NK-92 treated with Interleukin-12 subunit alpha and Interleukin-12 subunit beta, amount 100 ng/mL, for 24 hours (cell line): ENCODE measurements at places on chromosomes 12 and 14.
A peak's percentile ranks its signal among the peaks of the same experiment; 100 is the strongest.

DNA sequence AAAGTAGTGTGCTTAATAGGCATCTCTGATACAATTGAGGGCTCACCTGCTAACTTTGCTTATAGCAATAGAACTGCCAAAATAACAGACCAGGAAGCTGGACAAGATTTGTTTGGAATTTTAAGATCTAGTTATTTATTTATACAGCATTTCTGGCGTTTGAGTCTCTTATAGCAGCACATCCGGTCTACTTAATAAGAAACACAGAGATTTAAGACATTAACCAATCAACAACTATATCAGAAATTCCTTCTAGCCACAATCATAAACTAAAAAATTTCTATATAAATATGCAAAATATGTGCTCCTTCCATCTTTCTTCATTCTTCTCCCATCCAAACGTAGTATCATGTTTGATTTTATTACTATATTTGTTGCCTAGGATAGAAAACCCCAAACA lies 2.6 kb downstream of the RTN1 start:
- no peak for DNase-seq

GRCh38 chr12:132530447-132530846 lies 40.5 kb downstream of the FBRSL1 start:
- DNase-seq, result no peak

- DNase-seq, result no peak
These were observed 414 bp upstream of the CDK17 start for GRCh38 chr12:96400631-96401075.

DNA sequence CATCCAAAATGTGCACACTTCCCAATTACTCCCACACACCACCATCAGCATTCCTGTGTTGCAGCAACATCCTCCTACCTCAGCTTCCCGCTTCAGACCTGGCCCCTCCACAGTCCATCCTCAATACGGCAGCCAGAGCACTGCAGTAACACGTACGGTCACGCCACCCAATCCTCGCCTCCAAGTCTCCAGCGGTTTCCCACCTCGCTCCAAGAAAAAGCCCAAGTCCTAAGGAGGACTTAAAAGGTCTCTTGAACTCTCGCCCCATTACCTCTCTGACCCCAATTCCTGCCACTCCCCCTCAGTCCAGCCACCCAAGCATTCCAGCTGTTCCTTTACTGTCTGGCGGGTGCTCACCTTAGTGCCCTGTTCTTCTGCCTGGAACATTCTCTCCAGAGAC lies 12.0 kb downstream of the FBXO21 start:
- DNase-seq, result no peak

- DNase-seq, result peak; percentile 46
These were observed 9.1 kb downstream of the GNG2 start for GRCh38 chr14:51869411-51870100.

GRCh38 chr12:81542065-81543010 lies 216.8 kb downstream of the PPFIA2 start:
- no peak for DNase-seq

DNA sequence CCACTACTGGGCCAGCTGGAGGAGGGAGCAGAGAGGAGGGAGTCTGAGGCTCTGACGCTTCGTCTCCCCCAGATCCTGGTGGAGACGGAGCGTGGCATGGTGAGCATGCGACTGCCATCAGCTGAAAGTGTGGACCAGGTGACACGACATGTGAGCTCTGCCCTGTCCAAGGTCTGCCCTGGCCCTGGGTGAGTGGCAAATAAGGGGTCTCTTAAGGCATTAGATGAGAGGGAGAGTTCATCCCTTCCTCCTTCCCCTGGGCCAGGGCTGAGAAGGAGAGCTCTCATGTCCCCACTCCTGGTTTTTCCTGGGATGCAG lies 2.5 kb downstream of the CARMIL3 start:
- no peak for DNase-seq

GRCh38 chr12:19847294-19848059 lies 408.2 kb downstream of the AEBP2 start:
- no peak for DNase-seq

DNA sequence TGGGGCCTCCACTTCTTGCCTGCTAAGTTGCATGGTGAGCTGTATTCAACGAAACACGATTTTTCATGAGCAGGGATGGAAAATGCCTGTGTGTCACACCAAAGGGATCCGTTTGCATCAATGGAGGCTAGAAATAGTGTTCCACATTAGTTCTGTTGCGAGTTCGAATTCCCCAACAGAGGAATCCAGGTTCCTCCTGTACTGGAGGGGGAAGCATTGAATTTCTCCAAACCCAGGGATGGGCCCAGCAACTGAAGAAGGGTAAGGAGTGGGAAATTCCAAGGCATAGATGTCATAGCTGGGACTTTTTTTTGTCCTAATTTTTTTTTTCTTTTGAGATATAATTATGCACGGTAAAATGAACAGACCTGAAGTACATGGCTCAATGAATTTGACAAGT lies 336.2 kb downstream of the DPF3 start:
- DNase-seq, result no peak

DNA sequence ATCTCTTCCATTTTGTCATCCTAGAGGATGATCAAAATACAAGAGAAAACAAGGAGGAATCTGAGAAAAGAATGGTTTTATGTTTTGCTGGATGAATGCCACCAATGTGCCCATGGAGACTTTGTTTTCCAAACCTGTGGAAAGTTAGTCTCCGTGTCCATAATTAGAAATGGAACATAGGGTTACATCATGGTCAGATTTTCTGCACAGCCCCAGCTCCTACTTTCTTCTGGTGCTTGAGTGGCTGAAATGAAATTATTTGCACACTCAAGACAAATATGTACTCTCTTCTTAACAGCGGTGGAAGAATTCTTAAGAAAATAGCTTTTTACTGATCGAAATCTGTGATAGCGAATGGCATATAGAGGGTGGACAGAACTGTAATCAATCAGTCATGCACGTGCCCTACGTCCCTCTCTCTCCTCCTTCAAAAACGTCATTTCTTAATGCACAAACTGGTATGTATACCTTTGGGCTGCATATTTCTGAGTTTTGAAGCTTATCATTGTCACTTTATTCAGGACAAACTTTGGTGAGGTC lies 825.2 kb downstream of the AACS start:
- DNase-seq, result no peak

DNA sequence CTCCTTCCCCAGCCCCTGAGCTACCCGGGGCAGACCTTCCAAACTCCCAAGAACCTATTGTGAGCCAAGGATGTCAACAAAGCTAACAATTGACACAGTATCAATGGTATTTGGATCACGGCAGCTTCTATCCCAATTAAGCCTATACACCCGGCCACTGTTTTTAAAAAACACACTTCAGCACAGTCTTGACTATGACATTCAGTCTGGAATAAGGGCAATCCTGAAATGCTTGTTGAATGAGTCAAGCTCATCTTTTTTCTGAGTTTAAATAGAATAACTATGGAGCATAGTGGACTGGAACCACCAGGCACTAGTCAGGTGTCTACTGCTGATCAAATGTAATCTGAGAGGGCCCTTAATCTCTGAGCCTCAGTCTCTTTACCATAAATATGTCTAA lies 5.7 kb downstream of the DENND5B start:
- no peak for DNase-seq

DNA sequence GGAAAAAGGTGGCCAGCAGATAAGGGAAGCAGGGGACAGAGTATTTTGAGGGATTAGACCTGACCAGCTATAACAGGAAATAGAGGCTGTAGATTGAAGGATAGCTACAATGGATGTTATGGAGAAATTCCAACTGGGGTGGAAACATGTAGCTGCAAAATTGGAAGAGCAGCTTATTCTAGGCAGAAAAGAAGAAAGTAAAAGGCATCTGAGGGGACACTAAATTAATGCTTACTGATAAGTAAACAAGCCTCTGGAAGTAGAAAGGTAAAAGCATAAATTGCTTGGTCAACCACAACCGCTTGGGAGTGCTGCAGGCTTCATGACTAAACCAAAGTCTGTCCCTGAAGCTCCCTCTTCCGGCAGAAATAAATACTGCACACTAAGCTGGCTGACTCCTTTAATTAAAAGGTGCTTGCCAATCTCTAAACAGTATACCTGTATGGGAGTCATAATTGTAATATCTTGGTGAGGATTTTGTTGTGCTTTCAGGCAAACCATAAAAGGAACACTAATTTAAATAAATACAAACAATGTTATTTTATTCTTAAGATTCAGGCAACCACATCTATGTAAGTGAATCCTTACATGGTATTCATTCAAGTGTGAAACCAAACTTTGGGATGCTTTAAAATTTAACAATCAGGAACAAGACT lies 7.7 kb downstream of the UBC start:
- DNase-seq, result no peak

- no peak for DNase-seq
These were observed 15.6 kb downstream of the HIP1R start for GRCh38 chr12:122850695-122851350.

- no peak for DNase-seq
These were observed 4.6 kb upstream of the KLRC1 start for GRCh38 chr12:10457760-10458159.

GRCh38 chr12:128772249-128772648 lies 51.5 kb downstream of the SLC15A4 start:
- no peak for DNase-seq

DNA sequence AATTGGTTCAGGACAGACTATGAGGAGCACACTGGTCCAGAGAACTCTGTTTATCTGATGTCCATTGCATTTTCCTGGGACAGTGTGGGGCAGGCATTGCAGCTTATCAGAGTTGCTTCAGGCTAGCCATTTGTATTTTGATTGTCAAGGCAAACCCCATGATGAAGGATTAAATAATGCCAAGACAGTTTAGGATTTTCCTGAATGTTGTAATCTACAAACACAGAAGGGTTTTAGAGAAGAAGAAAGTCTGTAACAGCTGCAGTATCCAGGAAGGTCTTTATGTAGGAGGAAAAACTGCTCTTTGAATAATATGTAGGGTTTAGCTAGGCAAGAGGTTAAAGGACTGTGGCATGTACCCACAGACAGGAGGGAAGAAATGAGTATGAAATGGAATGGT lies 32.2 kb upstream of the UNC79 start:
- no peak for DNase-seq

GRCh38 chr12:53427905-53428594 lies 4.4 kb downstream of the AMHR2 start:
- DNase-seq, result no peak

DNA sequence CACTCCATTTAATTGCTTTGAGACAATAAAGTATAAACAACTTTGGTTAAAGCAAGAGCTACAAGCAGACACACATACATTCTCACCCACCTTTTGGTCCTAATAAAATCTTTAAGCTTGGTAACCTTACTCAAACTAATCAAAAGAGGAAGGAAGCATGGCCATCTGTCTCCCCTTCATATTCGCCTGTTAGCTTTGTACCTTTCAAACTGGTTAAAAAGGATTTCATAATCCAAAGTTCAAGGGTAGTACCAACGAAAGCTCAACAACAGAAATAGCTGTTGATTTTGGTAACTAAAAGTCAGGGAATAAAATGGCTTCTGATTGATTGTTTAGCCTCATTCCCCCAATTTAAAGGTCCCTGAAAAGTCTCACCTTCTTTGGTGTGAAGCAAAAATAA lies 456.9 kb downstream of the BCAT1 start:
- no peak for DNase-seq

DNA sequence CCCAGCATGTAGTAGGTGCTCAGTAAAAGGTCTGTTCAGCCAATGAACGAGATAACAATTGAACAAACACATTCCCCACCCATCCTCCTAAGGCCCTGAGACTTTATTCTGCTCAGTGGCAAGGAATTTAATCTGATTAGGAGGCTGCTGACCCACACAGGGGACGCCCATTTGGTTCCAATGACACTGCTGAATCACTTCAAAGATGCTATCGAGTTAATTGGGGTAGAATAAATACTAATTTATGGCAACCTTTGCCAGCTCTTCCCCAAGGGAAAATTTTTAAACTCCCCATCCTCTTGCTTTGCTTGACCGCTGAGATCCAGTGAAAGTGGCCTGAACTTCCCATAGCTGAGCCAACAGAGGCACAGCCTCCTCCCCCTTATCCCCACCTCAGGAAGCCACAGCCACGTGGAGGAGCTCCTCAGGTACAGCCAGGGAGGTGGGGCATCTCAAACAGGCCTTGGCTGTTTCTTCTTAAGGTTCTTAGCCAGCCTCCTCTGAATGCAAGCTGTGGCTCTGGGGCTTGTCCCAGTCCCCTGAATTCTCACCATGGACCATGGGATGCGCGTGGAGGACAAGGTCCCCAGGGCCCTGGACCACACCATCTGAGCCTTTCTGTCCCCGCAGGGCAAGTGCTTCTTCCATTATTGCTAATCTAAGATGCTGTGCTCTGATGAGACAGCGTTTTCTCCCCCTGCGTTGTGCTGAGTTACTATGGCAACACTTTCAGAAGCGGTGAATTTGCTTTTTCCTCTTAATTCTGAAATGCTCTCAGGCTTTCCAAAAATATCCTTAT lies 26.7 kb downstream of the C14orf132 start:
- no peak for DNase-seq

DNA sequence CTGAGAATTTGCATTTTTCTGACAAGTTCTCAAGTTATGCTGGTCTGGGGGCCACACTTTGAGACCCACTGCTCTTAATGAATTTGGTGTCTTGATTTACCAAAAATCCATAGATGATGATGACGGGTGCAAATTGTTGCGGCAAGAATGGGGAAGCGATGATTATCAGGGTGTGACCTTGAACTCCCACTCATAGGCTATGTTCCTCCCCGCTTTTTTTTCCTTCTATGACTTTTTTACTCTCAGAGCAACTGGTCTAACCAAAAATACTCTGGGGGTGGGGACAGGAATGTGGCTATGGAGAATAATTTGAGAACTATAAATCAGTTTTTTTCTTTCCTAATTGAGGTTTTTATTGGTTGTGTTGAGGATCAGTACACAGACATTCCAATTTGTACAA lies 83.6 kb downstream of the PPFIBP1 start:
- no peak for DNase-seq

GRCh38 chr12:127501916-127502315 lies 765.1 kb upstream of the TMEM132C start:
- no peak for DNase-seq

DNA sequence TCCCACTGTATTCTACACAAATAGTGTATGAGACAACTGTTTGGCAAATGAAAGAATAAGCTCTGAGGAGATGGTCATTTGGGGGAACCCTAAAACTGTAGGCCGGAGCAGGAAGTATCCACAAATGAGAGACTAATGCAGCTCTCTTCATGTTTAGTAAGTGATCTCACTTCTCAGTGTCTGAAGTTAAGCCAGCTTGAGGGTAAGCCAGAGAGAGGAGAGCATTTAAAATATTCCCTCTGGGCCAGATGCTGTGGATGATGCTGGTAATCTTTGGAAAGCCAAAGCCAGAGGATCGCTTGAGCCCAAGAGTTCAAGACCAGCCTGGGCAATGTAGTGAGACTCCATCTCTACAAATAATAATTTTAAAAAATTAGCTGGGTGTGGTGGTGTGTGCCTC lies 130.6 kb upstream of the SINHCAF start:
- DNase-seq, result no peak

DNA sequence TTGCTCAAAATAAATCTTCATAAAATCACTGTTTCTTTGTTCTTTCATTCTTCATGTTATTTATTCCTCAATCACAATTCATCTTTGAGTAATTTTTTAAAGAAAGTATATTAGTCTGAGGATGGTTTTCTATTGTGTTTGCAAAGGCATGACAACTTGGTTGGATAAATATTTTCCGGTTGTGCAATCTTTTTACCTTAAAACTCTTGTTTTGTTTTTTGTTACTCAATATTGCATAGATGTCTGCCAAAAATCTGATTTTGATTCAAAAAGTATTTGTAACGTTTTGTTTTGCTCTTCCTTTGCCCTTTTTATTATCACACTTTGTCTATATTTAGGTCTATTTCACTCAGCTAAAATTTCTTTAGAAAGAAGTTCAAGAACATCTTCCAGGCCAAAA lies 86.2 kb upstream of the SYT1 start:
- no peak for DNase-seq

- no peak for DNase-seq
These were observed 290.9 kb downstream of the LRIG3 start for GRCh38 chr12:58629376-58629775.

- DNase-seq, result no peak
These were observed 474.7 kb downstream of the MDGA2 start for GRCh38 chr14:47200740-47201139.
